Amniotic epithelial cell (primary cell): ENCODE measurements at places on chromosomes 11 and 22.

DNA sequence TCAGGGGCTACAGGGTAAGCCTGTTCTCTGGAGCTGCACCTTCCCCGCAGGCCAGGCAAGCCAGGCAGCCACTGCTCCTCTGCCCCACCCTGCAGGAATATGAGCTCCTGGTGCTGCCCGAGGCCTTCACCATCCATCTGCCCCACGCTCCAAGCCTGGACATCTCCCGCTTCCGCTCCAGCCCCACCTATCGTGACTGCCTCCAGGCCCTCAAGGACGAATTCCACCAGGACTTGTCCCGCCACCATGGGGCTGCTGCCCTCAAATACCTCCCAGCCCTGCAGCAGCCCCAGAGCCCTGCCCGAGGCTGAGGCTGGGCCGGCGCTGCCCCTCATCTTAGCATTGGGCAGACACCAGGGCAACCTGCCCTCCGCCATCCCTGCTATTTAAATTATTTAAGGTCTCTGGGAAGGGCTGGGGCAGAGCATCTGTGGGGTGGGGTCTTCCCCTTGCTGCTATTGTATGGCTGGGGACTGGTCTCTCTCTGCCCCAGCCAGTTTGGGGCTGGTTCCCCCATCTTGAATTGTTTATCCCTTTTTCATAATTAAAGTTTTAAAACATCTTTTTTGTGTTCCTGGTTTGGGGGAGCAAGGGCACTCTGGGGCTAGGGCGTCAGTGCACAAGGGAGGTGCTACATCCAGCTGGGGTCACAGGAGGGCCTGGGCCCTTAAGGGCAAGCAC lies 6.2 kb downstream of the LARGE2 start:
- no peak for DNase-seq

DNA sequence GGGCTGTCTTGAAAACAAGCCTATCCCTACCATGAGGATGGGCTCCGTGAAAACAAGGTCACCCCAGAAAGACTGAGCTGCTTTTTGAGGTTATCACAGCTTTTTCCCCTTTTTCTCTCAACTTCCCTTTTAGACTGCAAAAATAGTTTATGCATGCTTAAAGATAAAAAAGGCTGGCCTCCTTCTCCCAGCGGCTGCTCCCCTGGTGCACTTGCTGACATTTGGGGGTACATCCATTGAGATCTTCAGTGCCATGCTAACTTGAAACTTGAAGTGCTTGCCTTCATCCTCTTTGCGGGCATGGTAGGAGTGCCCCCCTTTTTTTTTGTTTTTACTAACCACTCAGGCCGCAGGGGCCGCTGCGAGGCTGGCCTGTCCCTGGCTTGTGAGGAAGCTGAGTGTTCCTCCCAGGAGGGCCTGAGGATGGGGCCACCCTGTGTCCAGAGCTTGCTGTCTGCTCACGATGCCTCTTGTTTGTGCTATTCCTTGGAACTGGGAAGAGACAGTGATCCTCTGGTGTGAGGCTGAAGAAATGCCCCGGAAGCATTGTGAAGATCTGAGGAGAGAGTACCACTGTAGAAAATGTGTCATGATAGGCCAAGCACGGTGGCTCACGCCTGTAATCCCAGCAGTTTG lies 2.2 kb downstream of the TANGO2 start:
- no peak for DNase-seq

GRCh38 chr11:62775646-62776045 lies 4.5 kb downstream of the TAF6L start:
- no peak for DNase-seq

GRCh38 chr11:120028181-120028896 lies 109.6 kb downstream of the TRIM29 start:
- no peak for DNase-seq

- no peak for DNase-seq
These were observed 20.0 kb downstream of the FAM83F start for GRCh38 chr22:40014667-40015248.

- DNase-seq = peak; percentile 34
These were observed 71.6 kb upstream of the AKIP1 start for GRCh38 chr11:8839306-8839956.

DNA sequence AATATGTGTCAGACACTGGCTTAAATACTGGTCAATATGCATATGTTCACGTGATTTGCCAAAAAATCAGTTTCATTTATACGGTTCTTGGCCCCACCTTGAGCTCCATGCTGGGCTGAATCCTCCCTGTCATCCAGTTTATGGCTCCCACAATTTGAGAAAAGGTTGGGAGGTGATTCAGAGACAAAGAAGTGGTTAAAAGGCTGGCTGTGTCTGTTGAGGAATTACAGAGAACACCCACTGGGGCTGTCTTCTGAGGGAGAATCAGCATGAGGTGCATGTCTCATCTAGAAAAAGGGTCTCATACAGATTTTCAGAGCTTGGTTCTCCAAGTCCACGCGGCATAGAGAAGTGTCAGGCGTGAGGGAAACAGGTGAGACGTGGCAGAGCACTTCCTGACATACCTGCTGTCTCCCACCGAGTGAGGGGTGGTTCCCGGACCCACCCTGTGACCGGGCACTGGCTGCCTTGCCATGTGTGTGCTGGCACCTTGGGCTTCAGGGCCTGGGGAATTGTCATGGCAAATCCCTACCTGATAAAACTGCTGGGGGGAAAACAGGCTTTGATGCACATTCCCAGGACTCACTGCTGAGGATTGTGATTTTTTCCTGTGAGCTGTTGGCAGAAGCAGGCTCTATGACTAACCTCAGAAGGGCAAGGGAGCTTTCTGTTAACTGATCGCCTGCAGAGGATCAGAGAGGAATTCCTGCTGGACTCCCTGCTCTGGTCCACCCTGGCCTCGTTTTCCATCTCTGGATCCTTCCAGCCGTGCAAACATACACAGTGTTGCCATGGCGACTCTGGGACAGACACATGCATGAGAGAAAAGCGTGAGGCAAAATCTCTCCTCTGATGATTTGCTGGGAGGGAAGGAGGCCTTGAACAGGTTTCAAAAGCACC lies 223.6 kb downstream of the ADAMTS15 start:
- DNase-seq = peak; percentile 89

GRCh38 chr11:28123151-28123581 lies 15.0 kb downstream of the METTL15 start:
- peak; percentile 64 for DNase-seq

DNA sequence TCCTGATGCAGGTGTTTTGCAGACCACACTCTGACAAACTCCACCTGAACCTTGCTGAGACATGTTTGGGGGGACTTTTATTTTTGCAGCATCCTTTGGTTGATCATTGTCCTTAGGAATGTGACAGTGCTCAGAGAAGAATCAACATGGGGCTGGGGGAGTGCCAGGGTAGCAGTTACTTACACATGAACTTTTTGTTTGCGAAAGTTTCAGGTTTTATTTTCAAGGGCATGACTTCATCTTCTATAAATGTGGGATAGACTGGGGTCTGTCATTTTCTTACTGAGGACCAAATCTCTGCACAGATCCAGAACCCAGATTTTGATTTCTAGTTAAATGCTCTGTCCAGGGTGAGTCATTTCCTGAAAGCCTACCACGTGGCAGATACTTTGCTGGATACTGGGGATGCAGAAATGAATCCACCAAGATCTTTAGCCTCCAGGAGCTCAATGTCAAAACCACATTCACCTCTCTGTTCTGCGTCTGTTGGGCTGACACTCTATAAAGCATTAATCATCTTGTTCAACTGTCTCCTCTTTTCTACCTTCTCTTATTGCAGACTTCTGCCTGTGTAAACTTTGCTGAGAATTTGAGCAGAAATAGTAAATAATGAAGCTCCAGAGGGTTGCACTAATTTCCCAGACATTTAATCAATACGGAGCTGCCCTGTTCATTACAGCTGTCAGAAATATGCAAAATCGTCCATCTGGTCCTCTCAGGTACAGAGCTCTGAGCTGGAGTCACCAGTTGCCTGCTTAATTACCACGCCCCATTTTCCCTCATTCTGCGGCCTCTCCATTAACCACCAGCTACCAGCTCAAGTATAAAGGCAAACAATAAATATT lies 387.9 kb downstream of the MIAT start:
- peak; percentile 45 for DNase-seq

- DNase-seq = no peak
These were observed 2.6 kb downstream of the KCNJ5 start for GRCh38 chr11:128893578-128894285.

GRCh38 chr22:41382610-41383009 lies 868 bp downstream of the TEF start:
- no peak for DNase-seq
